ENCODE measurements at places on chromosomes 4 and X.

GRCh38 chr4:174749091-174749490 is 80.0 kb downstream of the GLRA3 start:
- DNase-seq, result no peak

GRCh38 chr4:82784681-82785610 is 13.7 kb downstream of the SCD5 start:
- DNase-seq, result no peak

- no peak for DNase-seq
These were observed 6.7 kb downstream of the NRK start for GRCh38 chrX:105829011-105829410.

GRCh38 chr4:132123870-132124623 is 1025.0 kb upstream of the PCDH10 start:
- DNase-seq, result no peak

DNA sequence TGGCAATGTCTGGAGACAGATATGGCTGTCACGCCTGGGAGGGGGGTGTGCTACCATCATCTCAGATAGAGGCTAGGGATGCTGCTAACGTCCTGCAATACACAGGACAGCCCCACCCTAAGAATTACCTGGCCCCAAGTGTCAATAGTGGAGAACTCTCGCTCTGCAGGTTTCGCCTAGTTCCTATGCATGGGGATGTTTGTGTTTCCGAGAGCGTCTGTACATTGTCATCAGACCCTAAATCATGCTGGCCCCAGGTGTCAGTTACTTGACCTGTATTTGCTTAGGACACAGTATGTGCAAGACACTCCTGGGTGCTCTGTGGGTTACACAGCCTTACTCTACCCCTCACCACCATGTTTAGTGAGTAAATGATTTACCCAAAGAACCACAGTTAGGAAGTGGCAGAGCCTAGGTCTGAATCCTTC is 90.8 kb downstream of the AFF1 start:
- no peak for DNase-seq

DNA sequence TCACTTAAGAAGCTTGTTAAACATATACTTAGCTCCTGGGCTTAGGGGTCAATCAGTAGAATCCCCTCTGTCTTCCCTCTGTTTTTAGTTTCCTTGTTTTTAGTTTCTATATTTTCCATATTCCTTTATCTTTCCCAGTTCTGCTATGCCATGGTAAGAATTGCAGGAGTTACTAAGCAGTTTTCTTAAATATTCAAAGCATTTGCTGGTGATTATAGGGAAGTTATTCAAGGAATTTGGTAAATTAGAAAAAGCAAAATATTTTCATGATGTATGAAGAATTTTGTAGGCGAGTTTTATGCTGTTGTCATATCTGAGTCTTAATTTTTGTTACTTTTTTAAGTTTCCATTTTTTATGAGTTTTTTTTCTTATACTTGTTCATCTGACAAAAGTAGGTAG is 91.6 kb upstream of the NUDT6 start:
- no peak for DNase-seq

- DNase-seq, result no peak
These were observed 290.6 kb upstream of the TAPT1 start for GRCh38 chr4:16516796-16517439.

DNA sequence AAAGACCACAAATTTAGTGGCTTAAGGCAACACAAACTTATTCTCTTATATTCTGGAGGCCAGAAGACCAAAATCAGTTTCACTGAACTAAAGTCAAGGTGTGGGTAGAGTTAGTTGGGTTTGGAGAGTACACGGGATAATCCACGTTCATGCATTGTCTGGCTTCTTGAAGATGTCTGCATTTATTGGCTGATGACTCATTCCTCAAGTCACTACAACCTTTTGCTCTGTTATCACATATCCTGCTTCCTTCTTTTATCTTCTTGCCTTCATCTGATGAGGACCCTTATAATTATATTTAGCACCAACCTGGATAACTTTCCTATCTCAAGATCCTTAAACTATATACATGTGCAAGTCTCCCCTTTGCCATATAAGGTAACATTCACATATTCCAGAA is 590.0 kb downstream of the FSTL5 start:
- no peak for DNase-seq

- no peak for DNase-seq
These were observed 128.4 kb downstream of the SH3RF1 start for GRCh38 chr4:169142391-169142790.

DNA sequence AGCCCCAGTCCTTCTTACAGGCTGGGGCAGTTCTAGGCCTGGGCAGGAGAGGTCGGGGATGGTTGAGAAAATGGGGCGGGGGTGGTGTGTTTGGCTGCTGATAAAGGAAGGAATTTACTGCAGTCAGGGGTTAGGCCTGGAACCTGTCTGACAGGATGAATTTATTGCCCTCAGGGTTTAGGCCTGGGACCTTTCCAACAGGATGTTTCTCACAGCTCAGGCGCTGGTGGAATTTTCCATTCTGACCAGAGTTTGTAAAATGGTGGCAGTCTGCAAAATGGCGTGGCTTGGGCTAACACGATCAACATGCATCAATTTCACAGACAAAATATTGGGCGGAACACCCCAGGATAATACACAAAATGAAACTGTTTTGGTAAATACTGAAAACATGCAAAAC is 83.5 kb upstream of the SPIN4 start:
- no peak for DNase-seq

- no peak for DNase-seq
These were observed 2.6 kb downstream of the AMER1 start for GRCh38 chrX:64202808-64203325.

- DNase-seq, result no peak
These were observed 39.1 kb upstream of the MBTPS2 start for GRCh38 chrX:21800344-21800770.
